ENCODE measurements at places on chromosomes 3 and 15.

GRCh38 chr3:171994646-171995428 lies 44.5 kb upstream of the FNDC3B start:
- DNase-seq = no peak

- DNase-seq = no peak
These were observed 322.7 kb upstream of the ZNF717 start for GRCh38 chr3:76107935-76108570.

DNA sequence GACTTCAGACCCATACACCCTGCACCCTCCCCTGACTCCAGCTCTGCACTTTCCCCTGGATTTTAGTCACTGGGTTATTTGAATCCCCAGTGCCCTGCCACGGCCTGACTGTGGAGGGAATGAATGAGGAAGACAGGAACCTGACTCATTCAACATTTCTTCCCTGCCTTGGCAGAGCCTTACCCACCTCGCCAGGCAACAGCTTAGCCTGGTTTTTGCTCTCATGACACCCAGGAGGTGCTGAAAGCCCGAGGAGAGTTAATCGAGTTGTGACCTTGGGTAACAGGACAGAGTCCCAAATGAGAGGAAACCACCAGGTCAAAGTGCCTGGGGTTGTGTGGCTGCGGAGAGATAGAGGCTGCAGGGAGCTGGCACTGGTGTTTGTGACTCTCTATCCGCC lies 128.3 kb downstream of the SMAD6 start:
- no peak for DNase-seq

- no peak for DNase-seq
These were observed 16.2 kb downstream of the MRAS start for GRCh38 chr3:138364356-138365252.

GRCh38 chr15:64634027-64634426 lies 141.4 kb downstream of the RBPMS2 start:
- no peak for DNase-seq

DNA sequence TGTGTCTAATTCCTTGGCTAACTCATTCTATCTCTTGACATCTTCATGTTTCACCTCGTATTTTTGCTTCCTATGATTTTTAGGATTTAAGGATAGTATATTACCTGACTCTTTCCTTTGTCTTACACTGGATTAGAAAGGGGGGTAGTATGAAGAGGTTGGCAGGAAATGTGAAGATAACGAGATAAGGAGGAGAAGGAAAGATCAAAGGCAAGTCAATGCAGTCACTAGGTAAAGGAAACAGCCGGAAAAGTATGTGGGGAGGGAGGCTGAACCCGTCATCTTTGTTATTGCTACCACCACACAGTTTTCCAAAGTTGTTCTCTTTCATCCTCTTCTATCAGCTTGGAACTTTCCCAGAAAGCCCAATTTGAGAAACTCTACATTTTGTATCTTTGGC lies 90.6 kb downstream of the SLC9A9 start:
- DNase-seq = no peak

DNA sequence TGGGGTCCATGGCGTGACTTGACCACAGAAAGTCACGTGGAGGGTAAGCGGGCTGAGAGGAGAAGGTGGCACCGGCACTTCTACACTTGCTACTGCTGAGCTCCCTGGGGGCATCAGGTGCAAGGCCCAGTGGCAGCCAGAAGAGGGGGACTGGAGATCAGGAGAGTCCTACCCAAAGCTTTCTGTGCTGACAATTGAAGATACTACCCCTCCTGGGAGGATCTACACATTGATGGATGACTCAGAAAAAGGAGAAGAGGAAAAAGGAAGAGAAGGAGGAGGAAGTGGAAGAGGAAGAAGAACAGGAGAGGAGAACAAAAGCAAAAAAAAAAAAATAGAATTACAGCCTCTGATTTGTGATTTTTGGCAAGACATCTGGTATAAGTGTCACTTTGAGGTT lies 41.2 kb downstream of the MYO5C start:
- DNase-seq = no peak

- no peak for DNase-seq
These were observed 2.6 kb upstream of the AGBL1 start for GRCh38 chr15:86077070-86077469.

DNA sequence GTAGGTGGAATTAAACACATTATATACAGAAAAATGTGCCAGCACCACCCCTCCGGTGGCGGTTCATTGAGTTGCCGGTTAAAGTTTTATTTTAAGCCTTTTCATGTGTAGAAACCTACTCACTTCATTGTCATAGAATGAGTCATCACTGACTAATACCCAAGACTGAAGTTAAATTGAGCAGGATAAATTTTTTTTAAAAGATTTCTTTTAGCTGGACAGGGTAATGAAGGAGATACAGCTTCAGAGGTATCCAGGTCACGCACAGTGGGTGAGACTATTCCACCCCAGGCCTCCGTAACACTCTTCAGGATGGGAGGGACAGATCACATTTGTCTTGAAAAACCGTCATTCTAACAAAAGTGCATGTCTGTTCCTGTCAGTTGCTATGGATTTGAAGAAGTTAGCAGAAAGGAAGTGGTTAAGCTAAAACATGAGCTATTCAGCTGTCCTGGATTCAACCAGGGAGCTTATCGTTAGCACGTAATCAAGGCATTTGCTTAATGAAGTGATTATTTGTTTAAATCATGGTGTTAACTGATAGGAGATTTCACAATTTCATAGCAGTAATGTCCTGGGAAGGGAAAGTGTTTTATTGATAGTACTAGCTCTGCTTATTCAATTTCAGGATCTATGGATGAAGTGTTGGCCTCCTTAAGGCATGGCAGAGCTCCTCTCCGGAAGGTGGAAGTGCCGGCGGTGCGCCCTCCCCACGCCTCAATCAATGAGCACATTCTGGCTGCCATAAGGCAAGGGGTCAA lies 23.4 kb downstream of the WHAMM start:
- no peak for DNase-seq

DNA sequence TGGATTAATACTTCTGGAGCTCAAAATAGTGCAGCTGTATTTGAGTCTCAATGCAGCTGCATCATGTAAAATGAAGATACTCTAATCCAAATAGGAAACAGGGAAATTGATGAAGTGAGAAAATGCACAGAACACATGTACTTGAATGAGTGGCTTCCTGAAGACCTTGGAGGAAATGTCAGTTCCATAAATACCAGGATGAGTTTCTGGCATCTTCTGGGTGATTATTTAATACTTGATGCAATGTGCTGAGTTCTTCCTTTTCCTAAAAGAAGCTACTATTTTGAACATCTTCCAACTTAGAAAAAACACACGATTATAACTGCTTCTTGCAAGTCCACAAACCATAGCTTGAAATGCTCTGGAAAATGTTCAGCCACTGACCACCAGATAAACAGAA lies 162.8 kb downstream of the SLC9A9 start:
- no peak for DNase-seq

DNA sequence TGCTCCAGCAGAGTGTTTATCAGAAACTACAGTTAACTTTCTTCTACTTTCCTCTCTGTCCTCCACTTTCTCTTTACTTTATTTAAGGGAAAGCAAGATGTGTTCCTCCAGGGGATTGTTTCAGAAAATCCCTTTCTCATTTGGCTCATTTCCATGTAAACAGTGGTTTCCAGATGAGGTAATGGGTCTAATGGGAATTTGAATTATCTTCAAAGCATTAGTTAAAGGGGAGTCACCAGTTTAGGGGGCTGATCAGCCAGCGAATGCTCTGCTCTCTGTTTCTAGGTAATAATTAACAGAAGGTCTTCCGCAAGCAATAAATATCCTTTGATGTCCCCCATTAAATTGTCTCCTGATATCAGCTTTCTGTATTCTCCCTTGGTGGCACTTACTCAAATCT lies 30.4 kb upstream of the ZNF639 start:
- no peak for DNase-seq

DNA sequence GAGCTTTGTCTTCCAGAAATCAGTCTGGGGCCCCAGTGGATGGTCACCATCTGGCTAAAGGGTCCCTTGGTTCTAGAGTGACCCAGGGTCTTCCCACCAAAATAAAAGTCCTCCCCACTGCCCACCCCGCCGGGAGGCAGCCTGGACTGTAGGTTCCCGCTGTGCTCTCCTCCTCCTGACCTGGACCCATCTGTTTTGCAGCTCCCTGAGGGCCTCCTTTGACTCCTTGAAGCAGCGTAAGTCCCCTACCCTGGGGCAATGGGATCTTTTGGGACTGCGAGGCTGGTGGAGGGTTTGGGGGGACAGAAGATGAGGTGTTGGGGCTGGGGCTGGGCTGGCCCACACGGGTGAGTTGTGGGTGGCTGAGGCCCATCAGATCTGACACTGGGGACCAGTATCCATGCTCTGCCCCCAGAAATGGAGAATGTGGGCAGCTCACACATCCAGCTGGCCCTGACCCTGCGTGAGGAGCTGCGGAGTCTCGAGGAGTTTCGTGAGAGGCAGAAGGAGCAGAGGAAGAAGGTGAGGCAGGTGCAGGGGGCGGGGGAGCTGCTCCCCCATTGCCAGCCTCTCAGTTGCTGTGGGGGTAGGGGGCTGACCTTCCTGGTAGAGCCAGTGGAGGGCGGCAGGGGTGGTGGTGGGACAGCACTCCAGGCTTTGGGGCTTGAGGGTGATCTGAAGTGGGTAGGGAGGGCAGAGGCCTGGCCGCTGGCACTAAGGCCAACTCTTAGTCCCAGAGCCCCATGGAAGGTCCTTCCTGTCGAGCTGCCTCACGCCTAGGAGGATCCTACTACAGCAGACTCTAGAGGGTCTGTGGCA lies 30.4 kb downstream of the PSTPIP1 start:
- peak; percentile 46 for DNase-seq

DNA sequence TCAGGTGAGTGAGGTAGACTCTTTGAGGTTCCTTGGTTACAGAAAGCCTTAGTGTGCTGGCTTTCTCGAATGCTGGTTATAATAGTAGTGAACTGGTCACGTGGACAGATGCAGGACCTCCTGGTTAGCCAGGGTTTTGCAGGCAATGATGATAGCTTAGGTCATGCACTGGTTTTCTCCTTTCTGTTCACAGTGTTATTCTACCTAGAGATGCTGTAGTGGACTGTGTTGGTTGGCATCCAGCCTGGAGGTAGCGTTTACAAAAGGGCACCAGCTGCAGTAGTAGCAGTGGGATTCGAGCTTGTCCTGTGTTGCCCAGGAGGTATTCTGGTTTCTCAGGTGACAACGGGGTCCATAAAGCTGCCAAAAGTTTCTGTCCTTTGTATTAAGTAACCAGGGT lies 27.0 kb downstream of the PCCB start:
- DNase-seq = no peak

- no peak for DNase-seq
These were observed 2.4 kb downstream of the MUC4 start for GRCh38 chr3:195809291-195809785.

DNA sequence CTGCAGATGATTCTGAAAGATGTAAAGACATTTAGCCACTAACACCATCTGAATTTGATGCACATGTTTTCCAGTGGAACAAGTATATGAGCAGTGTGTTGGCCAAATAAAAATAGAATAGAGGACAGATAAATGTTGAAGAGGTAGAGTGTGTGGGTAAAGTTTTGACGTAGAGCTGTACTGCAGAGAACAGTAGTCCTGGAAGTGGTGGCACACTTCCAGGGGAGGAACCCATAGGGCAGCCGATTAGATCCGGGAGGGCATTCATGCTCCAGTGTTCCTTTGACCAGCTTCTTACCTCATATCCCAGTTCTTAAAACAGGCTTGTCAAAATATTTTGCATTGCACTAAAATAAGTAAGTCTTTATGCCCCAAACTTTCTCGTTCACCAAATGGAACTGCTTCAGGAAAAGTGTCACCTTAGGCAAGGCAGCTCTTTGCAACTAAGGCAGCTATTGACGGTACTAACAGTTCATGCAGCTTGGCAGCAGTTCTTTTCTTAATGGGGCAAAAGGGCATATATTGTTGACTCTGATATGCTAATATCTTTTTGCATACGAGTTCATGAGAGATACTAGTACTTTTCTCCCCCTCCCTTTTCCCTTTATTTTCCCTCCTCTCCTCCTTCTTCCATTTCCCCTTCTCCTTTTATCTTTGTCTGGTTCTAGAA lies 429.3 kb upstream of the AZI2 start:
- no peak for DNase-seq

- no peak for DNase-seq
These were observed 915 bp upstream of the CALML4 start for GRCh38 chr15:68205954-68206539.

- no peak for DNase-seq
These were observed 389.5 kb downstream of the LRTM1 start for GRCh38 chr3:54538346-54538745.

- no peak for DNase-seq
These were observed 23.8 kb downstream of the CTNNB1 start for GRCh38 chr3:41223078-41223477.

GRCh38 chr3:69683082-69683806 lies 56.0 kb upstream of the MITF start:
- DNase-seq = no peak

DNA sequence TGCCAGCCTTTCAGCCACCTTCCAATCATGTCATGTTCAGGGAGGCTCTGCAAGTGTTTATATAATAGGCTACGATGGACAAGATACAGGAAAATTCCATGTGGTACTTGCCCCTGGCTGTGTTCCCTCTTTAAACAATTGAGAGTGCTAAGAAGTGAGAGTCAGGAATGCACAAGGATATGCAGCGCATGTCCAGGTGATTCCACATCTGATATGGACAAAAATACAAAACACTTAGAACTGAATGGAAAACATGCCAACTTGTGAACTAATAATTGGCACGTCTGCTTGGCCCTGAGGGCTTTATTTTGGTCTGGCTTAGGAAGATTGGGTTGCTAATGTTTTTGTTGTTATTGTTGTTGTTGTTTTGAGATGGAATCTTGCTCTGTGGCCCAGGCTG lies 100.9 kb downstream of the CEMIP start:
- no peak for DNase-seq

DNA sequence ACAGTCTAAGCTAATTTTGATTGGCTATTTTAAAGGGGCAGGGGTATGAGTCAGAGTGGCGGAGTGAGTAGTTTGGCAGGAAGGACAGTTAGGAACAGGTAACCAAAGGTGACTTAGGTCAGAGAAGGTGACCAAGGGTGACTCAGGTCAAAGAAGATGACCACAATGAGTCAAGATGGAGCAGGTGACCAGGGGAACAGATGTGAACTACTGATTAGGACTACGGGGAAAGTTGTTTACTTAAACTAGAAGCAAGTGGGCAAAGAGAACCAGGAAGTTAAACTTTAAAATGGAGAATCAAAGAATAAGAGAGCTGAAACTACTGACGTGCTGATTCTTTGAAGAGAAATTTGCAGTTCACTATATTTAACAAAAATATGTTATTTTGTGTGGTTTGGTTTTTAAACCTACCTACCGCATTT lies 14.1 kb upstream of the CA12 start:
- no peak for DNase-seq

- peak; percentile 16 for DNase-seq
These were observed 1.0 kb upstream of the GALNT15 start for GRCh38 chr3:16173283-16174025.

- no peak for DNase-seq
These were observed 134.6 kb downstream of the ATP8B4 start for GRCh38 chr15:49984436-49984835.
